ENCODE measurements at places on chromosomes 2 and 18.

- DNase-seq = no peak
These were observed 133.7 kb downstream of the SMAD7 start for GRCh38 chr18:48817021-48817461.

DNA sequence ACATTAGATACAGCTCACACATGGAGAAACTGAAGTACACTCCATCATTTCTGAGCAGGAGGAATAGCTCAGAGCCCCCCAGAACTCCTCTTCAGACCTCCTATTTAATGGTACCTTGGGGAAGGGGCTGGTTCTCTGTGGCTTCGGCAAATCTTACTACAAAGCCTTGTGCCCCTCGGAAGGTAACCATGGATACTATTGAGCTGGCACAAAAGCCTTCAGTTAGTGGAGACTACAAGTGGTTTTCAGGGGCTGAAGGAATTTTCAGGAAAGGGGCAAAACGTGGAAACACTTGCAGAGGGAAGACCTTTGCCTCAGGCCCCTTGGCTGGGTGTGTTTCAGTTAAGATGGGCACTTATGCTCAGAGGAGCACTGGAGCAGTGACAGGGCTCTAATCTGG, 1.1 kb upstream of the FAM237A start:
- no peak for DNase-seq

DNA sequence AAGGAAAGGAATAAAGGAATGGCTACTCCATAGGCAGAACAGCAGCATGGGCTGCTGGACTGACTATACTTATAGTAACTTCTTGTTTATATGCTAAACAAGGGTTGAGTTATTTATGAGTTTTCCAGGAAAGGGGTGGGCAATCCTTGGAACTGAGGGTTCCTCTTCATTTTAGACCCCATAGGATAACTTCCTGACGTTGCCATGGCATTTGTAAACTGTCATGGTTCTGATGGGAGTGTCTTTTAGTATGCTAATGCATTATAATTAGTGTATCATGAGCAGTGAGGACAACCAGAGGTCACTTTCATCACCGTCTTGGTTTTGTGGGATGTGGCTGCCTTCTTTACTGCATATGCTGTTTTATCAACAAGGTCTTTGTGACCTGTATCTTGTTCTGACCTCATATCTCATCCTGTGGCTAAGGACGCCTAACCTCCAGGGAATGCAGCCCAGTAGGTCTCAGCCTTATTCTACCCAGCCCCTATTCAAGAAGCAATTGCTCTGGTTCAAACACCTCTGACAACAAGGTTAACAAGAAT, 98.6 kb upstream of the CABLES1 start:
- DNase-seq = no peak

GRCh38 chr2:100840519-100840918, 20.6 kb downstream of the NPAS2 start:
- no peak for DNase-seq

- DNase-seq = no peak
These were observed 754.4 kb downstream of the ADCYAP1 start for GRCh38 chr18:1658908-1659566.

DNA sequence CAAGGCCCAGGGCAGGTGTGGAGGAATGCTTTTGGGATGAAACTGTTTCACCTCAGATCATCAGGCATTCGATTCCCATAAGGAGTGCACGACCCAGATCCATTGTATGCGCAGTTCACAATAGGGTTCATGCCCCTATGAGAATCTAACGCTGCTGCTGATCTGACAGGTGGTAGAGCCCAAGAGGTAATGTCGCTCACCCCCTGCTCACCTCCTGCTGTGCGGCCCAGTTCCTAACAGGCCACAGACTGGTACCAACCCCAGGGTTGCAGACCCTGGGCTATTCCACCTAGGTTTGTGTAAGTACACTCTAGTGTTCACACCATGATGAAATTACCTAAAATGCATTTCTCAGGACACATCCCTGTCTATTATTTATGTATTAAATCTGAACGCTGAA, 72.5 kb downstream of the COPS8 start:
- no peak for DNase-seq

DNA sequence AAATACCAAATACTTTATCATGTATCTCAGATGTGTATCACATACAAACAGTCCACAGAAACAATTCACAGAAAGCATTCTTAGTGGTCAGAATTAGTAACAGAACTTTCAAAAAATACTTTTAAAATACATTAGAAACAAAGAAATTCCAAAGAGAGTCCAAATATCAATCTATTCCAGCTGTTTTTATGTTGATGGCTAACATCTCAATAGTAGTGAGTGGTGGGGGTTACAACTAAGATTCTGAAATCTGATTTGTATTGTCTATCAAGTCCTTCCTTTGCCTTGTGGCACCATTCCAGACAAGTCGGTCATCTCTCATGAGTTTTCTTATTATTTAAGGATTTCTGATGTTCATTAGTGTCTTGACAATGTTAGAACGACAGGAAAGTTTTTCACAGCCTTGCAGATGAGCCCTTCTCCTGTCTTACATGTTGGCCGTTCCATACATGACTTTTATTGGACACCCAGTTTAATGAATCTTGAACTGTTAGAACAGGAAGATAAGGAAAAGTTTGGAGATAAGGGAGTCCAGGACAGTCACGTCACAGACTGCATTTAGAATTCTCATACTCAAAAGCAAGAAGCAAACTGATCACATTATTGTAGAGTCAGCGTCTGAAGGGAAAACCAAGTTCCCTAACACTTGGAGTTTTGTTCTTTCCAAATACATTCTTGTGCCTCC, 410.3 kb downstream of the PID1 start:
- DNase-seq = no peak

DNA sequence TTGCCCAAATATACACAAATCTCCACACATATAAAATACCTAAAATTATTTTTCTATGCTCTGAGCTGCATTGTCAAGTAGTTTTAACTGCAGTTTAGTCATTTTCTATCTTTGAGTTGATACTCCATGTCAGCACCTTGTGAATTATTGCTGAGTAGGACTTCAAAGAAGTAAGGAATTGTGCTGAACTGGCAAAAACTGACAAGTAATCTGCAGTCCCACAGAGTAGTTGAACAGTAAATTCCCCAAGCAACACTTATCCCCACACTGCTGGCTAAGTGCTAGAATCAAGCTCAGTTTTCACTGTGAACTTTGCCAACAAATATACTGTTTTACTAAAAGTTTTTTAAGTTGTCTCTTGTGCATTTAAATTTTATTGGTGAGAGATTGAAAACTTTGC, 141.8 kb upstream of the ST6GAL2 start:
- no peak for DNase-seq

DNA sequence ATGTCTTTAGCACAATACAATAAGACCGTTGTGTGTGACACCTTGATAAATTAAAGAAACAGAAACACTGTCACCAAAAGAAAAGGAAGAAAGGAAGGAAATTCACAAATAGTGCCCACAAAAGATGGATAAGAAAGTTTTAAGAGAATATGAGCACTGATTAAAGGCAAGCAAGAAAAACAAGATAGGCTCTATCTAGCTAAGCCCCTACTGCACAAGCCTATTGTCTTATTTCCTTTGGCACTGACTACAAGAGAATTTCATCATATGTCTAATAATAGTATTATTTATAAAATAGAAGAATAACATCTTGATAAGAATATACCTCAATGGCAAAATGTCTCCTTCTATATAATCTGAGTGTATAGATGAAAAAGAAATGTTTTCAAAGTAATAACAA, 335.7 kb downstream of the NCKAP5 start:
- no peak for DNase-seq

GRCh38 chr2:236109061-236109460, 59.1 kb downstream of the GBX2 start:
- no peak for DNase-seq

DNA sequence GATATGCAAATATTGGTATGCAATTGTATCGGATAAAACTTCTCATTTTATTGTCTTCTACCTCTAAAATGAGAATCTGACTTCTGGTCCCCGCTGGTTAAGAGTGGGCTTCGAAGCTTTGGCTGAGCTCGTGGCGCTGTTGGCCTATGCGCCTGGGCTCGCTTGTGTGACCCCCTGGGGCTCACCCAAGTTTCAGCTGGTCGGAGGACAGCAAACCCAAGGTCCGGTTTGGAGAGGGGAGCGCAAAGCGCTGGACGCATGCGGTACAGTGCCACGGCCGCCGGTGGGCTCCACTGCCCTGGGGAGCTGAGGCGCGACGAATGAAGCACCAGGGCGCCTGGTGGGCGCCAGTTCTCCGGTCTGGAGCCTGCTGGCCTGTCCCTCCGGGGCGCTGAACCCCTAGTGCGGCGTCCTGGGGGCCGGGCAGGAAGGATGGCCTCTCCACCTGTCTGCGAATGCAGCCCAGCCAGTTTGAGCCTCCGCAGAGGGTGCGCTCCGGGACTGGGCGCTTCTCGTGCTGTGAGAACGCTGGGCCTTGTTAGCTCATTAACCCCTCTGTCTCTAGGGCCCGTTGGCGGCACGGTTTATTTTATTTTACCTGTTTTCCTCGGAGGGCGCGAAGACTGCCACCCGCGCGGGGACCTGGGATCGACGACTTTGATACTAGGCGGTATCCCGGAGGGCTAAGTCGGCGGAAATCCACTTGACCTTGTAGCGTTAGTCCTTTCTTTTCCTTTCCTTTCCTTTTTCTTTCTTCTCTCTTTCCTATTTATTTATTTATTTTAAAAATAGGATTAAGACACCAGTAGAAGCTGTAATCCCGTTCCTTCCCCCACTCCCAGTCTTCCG, 10.4 kb downstream of the MEIS1 start:
- no peak for DNase-seq

- no peak for DNase-seq
These were observed 435.6 kb upstream of the GYPC start for GRCh38 chr2:126220331-126220730.

DNA sequence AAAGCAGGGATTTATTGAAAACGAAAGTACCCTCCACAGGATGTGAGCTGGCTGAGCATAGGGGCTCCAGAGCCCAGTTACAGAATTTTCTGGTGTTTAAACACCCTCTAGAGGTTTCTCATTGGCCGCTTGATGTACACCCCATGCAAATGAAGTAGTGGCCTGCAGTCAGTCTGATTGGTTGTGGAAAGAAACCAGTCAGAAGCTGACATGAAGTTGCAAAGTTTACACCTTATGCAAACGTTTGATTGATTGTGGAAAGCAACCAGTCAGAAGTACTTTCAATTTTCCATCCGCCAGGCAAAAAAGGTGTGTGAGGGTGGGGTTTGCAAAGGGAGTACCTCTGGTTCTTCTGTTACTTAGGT, 62.3 kb downstream of the VWA3B start:
- DNase-seq = no peak

Measured in left ventricle myocardium inferior (tissue), 1 donor.